Mammary epithelial cell (primary cell): ENCODE measurements at places on chromosomes 5 and 9.

- DNase-seq: peak; percentile 54
Observed at GRCh38 chr5:171336521-171337209, 27.6 kb downstream of the TLX3 start.

GRCh38 chr5:55989860-55990259, 4.9 kb downstream of the IL6ST start:
- DNase-seq: no peak

DNA sequence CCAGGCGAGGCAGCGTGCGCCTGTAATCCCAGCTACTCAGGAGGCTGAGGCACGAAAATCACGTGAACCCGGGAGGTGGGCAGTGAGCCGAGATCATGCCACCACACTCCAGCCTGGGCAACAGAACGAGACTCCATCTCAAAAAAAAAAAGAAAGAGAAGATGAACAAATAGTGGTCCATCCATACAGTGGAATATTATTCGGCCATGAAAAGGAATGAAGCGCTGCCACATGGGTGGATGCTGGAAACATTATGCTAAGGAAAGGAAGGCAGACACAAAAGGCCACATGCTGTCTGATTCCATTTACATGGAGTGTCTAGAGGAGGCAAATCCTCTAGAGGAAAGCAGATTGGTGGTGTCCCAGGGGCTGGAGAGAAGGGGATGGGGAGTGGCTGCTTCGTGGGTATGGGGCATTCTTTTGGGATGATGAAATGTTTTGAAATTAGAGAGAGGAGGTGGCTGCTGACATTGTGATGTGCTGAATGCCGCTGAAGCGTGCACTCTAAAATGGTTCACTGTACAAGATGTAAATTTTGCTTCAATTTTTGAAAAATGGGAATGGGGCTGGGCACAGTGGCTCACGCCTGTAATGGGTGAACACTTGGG, 17.0 kb downstream of the PLPP7 start:
- DNase-seq: no peak

- DNase-seq: peak; percentile 45
Observed at GRCh38 chr5:66329078-66329477, 185.0 kb downstream of the SREK1 start.

DNA sequence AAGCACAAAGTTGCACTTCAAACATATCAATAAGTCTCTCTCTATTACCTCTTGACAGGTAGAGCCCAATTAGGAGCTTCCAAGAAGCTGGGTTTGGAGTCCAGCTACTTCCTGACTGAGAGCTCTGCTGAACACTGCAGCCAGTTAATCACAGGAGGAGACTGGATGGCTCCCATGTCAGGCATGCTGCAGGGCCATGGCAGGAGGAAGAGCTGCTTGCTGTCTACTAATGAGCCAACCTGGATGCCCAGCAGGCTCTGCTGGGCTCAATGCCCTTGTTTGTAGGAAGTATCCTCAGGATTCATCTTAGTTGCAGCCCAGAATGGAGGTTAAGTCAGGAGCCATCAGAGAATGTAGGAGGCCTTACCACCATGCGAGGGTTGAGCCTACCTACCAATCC, 91.9 kb downstream of the TMEM215 start:
- peak; percentile 1 for DNase-seq

DNA sequence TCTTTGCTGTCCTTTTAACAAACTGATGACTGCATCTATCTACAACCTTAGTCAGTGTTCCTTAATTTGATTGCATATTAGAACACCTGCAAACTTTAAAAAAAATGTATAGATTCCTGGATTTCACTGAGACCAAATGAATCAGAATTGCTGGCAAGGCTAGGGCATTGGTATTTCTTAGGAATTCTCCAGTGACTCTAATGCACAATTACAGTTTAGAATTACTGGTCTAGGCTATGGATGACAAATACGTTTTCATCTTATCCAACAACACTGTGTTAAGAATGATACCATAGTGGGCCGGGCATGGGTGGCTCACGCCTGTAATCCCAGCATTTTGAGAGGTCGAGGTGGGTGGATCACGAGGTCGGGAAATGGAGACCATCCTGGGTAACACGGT, 545.9 kb upstream of the RIOK2 start:
- DNase-seq: no peak
